DMS 273 treated with DMSO at 0.1 percent for 48 hours (cell line): ENCODE measurements at places on chromosomes 7 and 10.

DNA sequence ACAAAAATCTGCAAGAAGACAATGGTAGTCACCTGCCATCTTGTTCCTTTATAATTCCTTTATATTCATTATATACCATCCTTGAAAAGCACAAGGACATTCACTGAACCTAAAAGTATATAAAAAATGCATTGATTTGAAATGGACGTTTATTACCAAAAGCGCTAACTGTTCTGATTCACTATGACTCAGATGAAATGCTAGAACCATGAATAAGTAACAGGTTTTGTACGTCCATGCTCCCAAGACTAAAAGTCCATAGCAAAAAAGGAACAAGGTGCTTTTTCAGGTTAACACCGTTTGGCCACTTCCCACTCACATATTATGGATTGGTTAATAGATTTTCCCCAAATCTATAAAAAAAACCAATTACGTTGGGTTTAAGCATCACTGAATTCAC lies 109.4 kb downstream of the PPP1R17 start:
- no peak for DNase-seq

GRCh38 chr10:34049469-34049868 lies 715.0 kb upstream of the NRP1 start:
- DNase-seq = no peak

- no peak for DNase-seq
Measured at GRCh38 chr10:8628351-8628750, 573.9 kb downstream of the GATA3 start.

DNA sequence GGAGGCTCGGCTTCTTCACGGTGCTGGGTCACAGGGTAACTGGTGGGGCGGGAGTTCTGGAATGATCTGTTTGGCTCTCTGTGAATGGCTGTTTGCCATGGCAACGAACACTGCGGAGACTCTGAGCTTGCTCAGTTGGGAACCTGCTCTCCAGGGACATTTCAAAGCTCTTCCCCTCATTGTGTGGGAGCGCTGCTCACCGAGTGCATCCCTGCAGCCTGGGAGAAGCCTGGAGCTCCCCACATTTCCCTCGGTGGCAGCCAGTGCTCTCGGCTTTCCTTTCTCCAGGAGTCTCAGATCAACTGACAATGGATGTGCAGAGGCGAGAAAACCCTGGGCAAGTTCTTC lies 57.6 kb upstream of the CACUL1 start:
- DNase-seq = no peak

DNA sequence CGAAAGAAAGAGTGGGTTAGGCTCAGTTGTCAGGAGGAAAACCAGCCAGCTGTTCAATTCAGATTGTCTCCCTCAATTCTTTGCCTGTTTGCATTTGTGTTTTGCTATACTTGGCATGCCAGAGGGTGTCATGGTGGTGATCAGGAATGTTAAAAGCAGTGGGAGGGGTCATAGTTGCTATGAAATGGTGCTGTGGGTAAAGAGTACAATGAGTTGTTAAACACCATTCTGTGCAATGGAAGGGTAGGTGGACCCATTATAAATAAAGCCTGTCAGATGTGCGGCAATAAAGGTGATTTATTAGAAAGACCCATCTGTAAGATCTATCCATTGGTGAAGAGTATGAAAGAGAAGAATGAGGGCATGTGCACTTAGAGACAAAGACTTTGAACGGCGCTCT lies 82.2 kb downstream of the MRPL32 start:
- no peak for DNase-seq

DNA sequence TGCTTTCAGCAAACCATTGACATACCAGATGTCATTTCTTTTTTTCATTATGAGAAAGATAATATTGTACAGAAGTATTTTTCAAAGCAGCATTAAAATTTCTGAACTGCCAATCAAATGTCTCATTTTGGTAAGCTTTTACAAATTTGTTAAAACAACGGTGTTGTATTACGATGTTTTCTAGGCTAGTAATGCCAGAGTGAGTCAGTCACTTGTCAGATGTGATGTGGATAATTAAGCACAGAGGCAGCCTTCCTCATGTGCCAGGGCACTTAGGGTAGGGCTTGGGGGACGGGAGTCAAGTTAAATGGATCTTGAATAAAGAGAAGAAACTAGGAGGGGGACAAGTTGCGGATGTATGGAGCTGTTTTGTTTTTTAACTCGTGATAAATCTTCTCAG lies 10.1 kb downstream of the PSTK start:
- DNase-seq = peak; percentile 4

- DNase-seq = no peak
Measured at GRCh38 chr10:72445851-72446250, 91.1 kb upstream of the DNAJB12 start.

DNA sequence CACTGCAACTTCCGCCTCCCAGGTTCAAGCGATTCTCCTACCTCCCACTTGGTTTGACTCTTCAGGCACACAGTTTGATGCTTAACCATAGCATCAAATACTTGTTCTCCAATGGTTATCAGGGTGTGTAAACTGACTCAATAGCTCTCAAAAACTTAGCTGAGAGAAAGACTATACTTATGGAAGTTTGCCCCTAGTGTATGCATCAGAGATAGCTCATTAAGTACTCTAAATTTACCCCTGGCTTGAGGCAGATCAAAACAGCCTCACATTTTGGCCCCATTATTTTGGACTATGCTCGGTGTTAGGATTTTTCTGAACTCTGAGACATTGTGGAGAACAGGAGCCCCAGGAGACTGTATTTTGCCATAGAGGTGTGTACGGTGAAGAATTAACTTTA lies 40.8 kb upstream of the SLC35B4 start:
- DNase-seq = peak; percentile 22

DNA sequence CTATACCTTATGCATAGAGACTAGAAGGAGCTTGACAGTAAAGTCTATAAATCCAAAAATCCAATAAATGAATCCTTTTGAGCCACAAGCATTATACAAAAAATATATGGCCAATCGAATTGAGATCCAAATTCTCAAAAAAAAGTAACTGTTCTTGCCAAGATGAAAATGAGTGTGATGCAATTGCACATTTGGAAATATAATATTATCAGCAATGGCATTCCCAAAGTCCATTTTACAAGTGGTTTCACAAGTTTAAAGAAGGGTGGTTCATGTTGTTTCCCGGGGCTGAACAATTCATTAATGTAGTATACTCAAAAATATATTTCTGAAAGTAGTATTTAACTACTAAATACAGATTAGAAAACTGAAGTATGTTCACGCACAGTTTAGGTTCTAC lies 7.3 kb downstream of the RP9 start:
- DNase-seq = no peak

- DNase-seq = no peak
Measured at GRCh38 chr7:104946338-104946737, 67.7 kb upstream of the KMT2E start.

DNA sequence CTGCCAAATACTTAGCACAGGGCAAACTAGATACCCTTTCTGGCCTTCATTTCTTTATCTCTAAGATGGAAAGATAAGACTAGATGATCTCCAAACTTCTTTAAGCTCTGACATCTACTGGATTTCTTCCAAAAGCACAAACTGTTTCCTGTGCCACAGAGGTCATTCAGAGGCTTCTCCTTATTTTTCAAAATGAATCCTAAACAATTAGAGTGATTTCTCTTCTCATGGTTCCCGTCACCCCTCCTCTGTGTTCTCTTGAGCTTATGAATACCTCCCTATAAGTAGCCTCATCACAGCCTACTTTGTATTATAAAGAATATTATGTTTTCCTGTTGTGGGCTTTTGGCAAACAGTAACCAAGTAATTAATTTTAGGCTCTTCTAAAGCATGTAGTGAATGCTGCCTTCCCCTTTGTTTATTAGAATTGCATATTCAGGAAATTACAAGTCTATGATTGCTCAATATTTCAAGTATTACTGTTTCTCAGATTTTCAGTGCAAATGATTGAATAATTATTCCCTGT lies 179.5 kb downstream of the REEP3 start:
- DNase-seq = no peak

- no peak for DNase-seq
Measured at GRCh38 chr10:84683550-84683949, 355.2 kb downstream of the CCSER2 start.

DNA sequence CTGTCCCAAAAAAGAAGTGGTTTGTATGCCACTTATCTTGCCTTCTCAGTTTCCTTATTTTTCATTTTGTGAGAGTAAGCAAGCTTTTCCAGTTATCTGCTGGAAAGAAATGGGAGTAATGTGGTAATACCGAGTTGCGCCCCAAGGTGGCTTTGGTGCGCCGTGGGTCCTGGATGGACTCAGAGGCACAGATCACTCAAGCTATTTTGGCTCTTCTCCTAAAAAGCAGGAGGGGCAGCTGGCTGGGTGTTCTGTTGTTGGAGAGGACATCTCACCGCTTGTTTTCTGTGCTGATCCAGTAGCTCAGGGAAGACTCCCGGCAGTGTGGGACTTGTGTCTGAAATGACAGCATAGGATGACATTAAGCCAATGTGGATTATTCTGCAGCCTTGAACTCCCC lies 16.4 kb downstream of the PRKRIP1 start:
- DNase-seq = peak; percentile 40

DNA sequence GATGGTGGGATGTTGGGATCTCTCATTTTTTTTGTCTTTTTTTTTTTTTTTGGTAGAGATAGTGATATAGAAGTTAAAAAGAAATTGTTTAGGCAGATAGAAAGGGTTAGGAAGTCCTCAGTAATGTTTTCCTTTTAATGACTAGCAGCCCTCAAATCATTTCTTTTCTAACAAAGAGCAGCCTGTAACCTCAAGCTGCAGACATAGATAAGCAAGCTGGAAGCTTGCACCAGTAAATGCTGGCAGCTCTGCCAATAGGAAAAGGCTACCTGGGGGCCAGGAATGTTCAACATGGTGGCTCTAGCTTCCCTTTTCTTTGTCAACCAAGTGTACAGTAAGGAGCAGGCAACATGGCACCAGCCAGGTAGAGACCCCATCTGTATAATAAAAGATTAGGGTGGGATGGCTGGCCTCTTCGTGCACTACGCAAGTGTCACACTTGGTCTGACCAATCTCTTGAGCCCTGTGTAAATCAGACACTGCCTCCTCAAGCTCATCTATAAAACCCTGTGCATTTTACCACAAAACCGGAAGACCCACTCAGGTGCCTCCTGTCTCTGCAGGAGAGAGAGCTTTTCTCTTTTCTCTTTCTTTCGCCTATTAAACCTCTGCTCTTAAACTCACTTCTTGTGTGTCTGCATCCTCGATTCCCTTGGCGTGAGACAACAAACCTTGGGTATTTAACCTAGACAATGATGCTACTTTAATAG lies 212.9 kb downstream of the SNX10 start:
- no peak for DNase-seq

DNA sequence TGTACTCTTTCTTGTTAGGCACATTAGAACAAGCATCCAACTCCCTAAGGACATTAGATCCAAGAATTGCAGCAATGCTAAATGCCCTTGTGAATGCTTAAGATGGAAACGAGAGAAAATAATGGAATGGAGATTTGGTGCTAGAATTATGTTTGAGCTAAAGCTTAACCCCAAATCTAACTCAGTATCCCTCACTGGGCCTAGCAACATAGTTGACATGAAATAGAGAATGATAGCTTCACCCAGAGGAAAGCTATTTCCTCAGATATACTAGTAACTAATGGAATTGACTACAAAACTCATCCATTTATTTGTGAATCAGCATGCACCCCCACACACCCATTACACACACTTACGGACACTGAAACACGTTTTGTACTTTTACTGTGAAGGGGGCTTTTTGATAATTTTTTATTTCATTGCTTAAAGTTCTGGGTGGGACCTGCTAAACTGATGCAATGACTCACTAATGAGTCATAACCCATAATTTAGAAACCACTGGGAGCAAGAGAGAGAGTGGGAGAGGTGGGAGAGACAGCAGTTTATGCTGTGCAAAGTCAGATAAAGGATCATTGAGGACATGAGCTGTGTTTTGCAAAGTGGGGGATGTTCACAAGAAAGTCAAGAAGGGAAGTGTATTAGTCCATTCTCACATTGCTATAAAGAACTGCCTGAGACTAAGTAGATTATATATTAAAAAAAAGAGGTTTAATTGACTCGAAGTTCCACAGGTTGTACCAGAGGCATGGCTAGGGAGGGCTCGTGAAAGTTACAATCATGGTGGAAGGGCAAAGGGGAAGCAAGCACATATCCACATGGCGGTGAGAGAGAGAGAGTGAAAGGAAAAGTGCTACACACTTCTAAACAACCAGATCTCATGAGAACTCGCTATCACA lies 382.7 kb downstream of the SFMBT2 start:
- DNase-seq = no peak
